Activated naive CD8-positive, alpha-beta T cell treated with anti-CD3 and anti-CD28 coated beads, Interleukin-2, amount 50 U/mL, for 16 hours (primary cell): ENCODE measurements at places on chromosomes 3 and 15.

- DNase-seq: no peak
These were observed 13.8 kb upstream of the PPP4R2 start for GRCh38 chr3:72982609-72983366.

GRCh38 chr3:109480014-109480413 is 142.7 kb upstream of the DPPA4 start:
- no peak for DNase-seq

DNA sequence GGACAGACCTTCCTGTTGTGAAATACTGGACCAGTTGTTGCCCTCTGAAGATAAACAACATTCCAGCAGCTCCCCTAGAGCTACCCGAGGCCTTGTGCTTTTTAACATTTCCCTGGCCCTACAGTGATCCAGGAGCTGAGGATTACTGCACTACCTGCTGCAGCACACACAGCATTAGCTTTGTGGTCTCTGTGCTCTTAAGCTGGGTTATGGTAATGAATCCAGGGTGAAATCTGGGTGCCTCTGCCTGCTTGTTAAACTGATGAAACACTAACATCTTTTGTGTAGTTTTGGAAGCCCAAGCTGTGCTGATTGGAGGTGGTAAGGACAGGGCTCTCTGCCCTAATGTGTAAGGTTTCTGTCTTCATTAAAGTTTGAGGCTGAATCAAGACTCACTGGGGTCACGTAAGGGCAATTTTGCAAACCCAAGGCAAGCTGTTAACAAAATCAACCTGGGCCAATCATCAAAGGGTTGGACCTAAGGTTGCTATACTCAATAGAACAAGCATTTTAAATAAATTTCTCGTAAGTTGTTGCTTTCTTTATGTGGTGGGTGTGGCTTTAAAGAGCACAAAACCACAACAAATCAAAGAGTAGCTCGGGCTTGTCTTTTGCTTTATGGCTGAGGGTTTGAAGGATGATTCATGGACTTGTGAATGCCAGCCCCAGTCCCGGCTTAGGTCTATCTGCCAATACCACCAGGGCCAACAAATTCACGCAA is 183.9 kb downstream of the TPRG1 start:
- no peak for DNase-seq

GRCh38 chr15:101635944-101636727 is 16.0 kb downstream of the TM2D3 start:
- no peak for DNase-seq
